ENCODE measurements at places on chromosomes 6 and 20.
A peak's percentile ranks its signal among the peaks of the same experiment; 100 is the strongest.

DNA sequence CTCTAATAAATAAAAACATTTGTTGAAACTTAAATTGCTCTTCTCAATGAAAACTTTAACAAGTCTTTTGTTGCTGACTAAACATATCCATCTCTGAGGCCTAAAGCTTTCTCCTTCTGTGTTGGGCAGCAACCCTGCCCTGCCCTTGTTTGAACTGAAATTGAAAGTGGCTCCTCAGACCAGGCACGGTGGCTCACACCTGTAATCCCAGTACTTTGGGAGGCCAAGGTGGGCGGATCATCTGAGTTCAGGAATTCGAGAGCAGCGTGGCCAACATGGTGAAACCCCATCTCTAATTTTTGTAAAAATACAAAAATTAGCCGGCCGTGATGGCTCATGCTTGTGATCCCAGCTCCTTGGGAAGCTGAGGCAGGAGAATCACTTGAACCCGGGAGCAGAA lies 29.2 kb upstream of the GNRH2 start:
- no peak for DNase-seq

- no peak for DNase-seq
Observed at GRCh38 chr6:167933290-167933689, 64.2 kb upstream of the KIF25 start.

GRCh38 chr20:58867211-58867610 lies 14.7 kb downstream of the GNAS start:
- no peak for DNase-seq

DNA sequence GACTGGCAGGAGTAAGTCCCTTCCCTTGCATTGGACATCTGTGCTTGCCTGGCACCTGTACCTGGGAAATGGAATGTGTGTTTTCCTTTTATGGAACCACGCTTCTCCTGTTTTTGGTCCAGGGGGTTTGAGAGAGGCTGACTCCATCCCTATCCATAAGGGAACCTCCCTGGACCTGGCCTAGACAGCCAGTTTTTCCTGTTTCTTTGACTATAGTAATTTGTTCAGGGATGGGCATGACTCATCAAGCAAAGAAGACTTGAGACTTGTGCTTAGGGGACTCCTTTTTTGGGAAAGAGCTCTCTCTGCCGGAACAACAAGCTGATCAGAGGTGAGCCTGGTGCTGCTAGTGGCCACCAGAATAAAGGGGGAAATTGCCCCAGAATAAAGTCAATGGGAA lies 393.8 kb downstream of the CDH26 start:
- no peak for DNase-seq

DNA sequence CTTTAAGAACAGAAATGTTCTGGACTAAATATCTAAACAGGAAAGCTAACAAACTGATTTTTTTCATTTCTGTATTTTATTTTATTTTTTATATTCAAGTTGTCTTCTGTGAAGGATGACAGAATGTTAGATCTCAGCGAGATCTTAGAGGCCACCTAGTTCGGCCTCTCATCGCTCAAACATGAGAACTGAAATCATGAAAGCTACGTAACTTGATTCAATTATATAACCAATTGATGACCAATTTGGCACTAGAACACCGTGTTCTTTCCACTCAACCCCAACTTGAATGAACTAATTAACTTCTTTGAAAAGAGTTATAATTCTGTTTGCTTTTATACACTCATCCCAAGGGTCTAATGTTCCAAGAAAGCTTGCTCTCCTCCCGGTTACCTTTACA lies 24.6 kb upstream of the RNF217 start:
- DNase-seq = no peak

DNA sequence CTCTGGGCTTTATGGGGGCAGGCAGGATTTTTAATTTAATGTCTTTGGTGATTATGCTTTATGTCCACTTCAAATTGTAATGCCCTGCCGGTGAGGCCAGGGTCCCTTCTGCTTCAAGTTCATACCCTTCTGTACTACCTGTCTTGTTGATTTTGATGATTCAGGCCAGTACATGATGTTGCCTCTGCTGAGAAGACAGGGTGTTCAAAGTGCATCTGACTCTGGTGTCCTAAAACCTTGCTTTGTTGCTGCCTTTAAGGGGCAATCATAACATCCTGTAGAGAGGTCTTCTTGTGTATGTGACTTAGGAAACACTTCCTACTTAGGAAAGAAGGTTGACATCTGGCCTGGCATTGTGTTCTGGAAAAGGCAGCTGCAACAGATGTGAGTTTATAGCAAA lies 113.2 kb downstream of the TMEM170B start:
- DNase-seq = no peak

GRCh38 chr6:143538374-143538773 lies 26.9 kb upstream of the FUCA2 start:
- no peak for DNase-seq

GRCh38 chr20:45967551-45968080 lies 4.4 kb downstream of the ZNF335 start:
- DNase-seq = no peak

- DNase-seq = no peak
Observed at GRCh38 chr6:107786709-107787588, 37.2 kb downstream of the SCML4 start.

DNA sequence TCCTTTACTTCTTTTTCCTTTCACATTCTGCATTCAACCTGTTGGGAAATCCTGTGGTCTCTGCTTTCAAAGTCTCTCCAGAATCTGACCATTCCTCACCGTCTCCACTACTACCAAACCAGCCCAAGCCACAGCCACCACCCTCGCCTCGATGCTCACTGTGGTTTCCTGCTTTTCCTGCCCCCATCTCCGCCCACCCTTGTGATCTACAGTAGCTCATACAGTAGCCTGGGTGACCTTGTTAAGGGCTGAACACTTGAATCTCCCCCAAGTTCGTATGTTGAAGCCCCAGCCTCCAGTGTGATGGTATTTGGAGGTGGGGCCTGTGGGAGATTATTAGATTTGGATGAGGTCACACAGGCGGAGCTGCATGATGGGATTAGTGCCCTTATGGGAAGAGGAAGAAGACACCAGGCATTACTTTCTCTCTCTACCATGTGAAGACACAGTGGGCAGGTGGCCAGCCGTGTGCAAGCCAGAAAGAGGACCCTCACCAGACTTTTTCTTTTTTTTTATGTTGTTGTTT lies 189.0 kb upstream of the UST start:
- no peak for DNase-seq

GRCh38 chr6:141878686-141879085 lies 254.0 kb upstream of the GJE1 start:
- no peak for DNase-seq

DNA sequence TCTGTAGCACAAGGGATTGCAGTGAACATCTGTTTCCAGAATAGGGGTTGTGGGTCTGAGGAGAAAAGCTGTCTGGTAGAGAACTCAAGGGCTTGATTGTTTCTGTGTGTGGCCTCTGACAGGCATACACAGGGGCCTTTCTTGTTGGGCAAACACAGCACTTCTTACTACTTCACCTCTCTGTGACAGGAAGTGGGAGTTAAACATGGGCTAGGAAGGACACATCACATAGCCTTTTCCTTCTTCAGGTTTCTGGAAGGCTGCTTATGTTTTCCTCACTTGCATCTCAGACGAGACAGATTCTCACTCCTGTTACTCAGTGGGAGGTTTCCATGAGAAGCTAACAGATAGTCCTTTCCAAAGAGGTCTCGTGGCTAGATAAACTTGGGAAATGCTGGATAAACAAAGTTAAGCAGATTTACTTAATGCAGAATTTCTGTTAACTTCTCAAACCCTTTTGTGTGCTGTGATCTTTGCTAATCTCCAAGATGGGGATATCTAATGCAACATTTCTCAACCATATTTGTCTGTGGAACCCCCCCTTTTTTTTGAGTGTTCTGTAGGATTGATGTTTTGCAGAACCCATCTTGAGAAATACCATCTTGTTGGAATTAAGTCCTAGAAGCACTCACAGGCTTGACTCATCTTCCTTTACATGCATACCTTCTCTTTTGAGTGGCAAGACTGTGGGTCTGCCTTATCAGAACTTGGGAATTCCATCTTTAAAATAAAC lies 41.9 kb upstream of the RNF8 start:
- DNase-seq = no peak

- no peak for DNase-seq
Observed at GRCh38 chr6:127100510-127101140, 17.8 kb upstream of the RSPO3 start.

- no peak for DNase-seq
Observed at GRCh38 chr6:108644252-108644651, 83.5 kb downstream of the FOXO3 start.

DNA sequence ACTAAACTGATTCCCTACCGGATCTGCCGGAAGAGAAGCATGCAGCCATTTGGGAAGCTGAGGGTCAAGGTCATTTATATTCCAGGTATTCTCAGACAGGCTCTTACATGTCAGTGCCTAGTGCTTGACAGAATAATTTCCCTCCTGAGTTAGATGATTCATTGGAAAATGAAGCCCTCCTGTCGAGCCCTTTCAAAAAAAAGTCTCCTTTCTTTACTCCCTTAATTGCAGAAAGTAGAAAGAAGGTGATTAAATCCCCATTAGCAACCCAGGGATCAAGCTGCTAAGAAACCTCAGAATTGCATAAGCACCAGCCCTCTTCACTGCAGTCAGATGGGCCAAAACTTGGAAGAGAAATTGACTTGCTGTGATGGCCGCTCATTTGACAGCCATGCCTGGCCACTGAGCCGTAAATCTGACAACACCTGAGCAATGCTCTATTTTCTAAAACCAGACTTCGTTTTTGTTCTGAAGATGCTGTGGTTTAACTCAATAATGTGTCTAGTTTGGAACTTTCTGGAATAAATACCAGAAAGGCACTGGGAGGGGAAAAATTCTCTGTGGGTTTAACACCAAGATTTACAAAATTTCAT lies 61.0 kb upstream of the ARMH2 start:
- DNase-seq = no peak

- no peak for DNase-seq
Observed at GRCh38 chr6:43798688-43799444, 28.9 kb downstream of the VEGFA start.

GRCh38 chr6:22764496-22764895 lies 195.1 kb downstream of the HDGFL1 start:
- no peak for DNase-seq

DNA sequence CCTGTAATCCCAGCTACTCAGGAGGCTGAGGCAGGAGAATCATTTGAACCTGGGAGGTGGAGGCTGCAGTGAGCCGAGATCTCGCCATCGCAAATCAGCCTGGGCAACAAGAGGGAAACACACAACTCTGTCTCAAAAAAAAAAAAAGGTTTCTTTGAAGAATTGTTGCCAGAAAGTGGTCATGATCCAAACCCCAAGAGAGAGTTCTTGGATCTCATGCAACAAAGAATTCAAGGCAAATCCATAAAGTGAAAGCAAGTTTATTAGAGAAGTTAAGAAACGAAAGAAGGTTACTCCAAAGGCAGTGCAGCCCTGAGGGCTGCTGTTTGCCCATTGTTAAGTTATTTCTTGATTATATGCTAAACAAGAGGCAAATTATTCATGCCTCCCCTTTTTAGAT lies 14.5 kb upstream of the KIFC1 start:
- no peak for DNase-seq

DNA sequence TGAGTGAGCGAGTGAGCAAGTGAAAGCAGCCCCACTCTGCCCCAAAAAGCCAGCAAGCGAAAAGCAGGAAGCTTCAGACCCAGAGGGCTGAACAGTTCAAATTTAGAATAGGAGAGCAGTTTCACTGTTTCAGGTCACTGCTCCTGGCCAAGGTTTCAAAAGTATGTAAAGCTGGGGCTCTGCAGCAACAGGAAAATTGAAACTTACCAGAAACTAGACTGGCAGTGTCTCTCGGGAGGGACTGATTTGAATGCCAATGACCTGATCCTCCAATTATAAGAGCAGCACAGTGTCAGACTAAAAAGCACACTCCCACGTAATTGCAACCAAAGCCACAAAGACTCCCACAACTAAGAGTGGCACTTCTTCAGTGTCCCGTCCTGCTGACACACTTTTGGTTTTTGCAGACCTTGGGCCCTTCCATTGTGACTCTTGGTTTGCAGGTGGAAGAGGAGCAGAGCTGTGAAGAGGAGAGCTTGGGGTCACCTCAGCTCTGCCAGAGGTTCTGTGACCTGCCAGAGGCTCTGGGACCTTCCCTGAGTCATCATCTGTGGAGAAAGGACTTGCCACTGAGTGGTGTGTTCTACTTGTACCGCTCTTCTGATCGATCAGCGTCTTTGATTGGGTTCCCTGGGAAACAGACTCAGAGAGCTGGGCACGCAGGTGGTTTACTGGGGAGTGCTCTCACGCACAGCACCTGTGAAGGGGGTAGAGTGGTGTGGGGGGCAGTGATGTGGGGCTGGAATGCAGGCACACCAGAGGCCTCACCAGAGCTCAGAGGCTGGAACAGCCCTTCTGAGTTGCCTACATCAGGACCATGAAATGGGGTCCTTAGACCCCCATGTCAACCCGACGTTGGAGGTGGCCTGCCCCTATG lies 52.7 kb upstream of the PTGIS start:
- DNase-seq = no peak

DNA sequence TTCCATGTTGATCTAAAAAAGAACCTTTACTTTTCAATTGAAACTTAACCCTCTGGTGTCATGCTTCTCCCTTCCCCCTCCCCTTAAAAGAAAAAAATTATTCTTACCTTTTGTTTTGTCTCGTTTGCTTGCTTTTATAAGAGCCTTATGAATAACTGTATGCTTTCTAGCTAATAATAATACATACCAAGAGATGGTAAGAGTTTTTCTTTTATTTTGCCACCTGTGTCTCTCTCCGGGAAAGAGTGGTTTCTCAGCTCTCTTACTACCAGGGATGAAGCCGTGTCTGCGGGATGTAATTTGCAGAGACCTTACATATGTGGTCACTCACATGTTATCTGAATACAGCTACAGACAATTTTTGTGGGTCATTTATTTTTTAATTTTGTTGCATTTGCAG lies 7.7 kb downstream of the STX16 start:
- no peak for DNase-seq

- peak; percentile 34 for DNase-seq
Observed at GRCh38 chr6:19297880-19298279, 539.3 kb upstream of the ID4 start.

- DNase-seq = peak; percentile 18
Observed at GRCh38 chr6:125191916-125192609, 38.5 kb downstream of the TPD52L1 start.

GRCh38 chr6:99287523-99287922 lies 62.0 kb downstream of the FAXC start:
- DNase-seq = no peak

DNA sequence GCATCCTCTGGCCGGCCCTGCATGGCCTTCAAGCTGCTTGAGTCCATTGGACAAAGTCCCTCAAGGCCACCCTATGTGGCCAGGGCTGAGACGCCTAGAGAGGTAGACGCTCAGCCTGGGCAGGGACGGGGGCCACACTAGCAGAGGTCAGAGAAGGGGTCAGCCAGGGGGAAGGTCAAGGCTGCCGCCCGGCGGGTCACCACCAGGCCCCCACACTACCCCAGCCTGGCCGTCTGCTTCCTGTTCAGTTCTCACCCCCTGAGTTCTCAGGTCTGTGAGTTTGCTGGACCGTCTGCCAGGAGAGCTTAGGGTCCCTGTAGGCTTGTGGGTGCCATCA lies 37.3 kb downstream of the NTSR1 start:
- DNase-seq = no peak

- DNase-seq = no peak
Observed at GRCh38 chr6:12173661-12174060, 116.5 kb upstream of the EDN1 start.

GRCh38 chr20:20022498-20022897 lies 5.3 kb downstream of the NAA20 start:
- no peak for DNase-seq

- DNase-seq = no peak
Observed at GRCh38 chr6:158815379-158815724, 3.8 kb downstream of the EZR start.

All from NCI-H526 treated with DMSO at 0.1 percent for 48 hours (cell line).